Occipital lobe (tissue), 3 donors: ENCODE measurements at places on chromosomes 12 and 14. TPM values are rescaled to one million over a fixed set of nuclear protein-coding genes. Genes with fewer than 3 reads are reported as not detected.

MYH7 gene
- 0.31 TPM for total RNA-seq

SYNJ2BP gene
- total RNA-seq: 29.8 TPM

CELA1 gene
- total RNA-seq: not detected

RNASE3 gene
- total RNA-seq: not detected

RNASE1 gene
- 9.2 TPM for total RNA-seq

ARHGEF40 gene
- 15.9 TPM for total RNA-seq

AQP2 gene
- not detected for total RNA-seq

CPSF6 gene
- total RNA-seq: 113 TPM

PIWIL1 gene
- total RNA-seq: not detected

TMEM119 gene
- 2.2 TPM for total RNA-seq

FOXA1 gene
- not detected for total RNA-seq

BHLHE41 gene
- 1.1 TPM for total RNA-seq

NANOG gene
- not detected for total RNA-seq

SDS gene
- total RNA-seq: 0.62 TPM

PTPRO gene
- 157 TPM for total RNA-seq
